ENCODE measurements at places on chromosomes 11 and 22.

DNA sequence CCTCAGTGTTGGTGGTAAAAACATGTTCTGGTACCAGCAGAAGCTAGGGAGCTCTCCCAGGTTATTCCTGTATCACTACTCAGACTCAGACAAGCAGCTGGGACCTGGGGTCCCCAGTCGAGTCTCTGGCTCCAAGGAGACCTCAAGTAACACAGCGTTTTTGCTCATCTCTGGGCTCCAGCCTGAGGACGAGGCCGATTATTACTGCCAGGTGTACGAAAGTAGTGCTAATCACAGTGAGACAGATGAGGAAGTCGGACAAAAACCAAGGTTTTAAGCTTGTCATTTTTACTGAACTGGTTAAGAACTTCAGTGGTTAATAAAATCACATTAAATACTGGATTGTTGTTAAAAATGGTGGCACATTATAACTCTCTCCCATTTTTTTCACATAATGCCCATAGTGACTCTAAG, 42.6 kb upstream of the VPREB1 start:
- DNase-seq, result no peak

- DNase-seq, result no peak
These were observed 28.6 kb upstream of the LDHA start for GRCh38 chr11:18365741-18366140.

GRCh38 chr11:13126430-13126829, 117.3 kb downstream of the RASSF10 start:
- DNase-seq, result no peak

DNA sequence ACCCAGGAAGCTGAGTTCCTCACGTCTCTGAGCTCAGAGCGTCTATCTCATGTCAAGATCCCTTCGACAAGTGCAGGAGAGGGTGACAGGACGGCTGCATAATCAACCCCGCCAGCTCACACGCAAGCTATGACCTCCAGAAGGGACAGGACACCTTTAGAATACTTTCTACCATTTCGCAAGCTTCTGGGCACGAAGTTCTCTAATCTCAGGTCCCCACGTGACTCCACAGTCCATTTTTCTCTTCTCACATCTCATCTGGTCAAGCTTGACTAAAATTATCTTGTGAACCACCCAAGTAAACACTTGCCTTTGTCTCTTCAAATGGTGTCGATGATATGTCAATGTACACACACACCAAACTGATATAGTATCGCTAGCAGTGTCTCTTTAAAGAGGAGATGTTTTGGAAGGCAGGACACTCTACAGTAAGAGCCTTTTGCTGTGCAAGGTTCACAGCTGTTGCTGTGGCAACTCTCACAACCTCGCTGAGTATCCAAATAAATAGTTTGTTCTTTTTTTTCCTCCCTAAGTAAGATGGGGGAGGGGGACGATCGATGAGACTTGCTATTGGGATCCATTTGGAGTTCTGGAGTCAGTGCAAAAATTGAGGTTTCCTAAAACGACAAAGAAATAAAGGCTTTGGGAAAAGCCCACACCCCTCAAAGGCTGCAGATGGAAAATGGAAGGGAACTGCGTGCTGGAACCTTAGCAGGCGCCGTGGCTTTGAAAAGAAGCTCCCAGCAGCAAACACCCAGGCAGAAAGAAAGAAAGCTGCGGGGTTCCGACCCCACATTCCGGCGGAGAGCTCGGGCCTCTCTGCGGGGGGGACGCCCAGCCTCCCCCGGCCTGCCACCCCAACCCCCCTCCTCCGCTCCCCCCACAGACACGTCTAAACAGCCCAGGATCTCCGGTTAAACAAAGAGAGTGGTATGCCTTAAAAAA, 215.4 kb upstream of the UBASH3B start:
- no peak for DNase-seq

GRCh38 chr22:36948273-36949225, 35.1 kb downstream of the CSF2RB start:
- DNase-seq, result no peak

- DNase-seq, result no peak
These were observed 1.3 kb downstream of the HIRA start for GRCh38 chr22:19429950-19430889.

- DNase-seq, result no peak
These were observed 1.8 kb upstream of the RASD2 start for GRCh38 chr22:35538801-35539321.

GRCh38 chr22:45565973-45566372, 63.3 kb downstream of the FBLN1 start:
- no peak for DNase-seq

- no peak for DNase-seq
These were observed 69.0 kb downstream of the MED15 start for GRCh38 chr22:20576445-20576816.

GRCh38 chr11:75929706-75930105, 114.7 kb downstream of the UVRAG start:
- no peak for DNase-seq

GRCh38 chr22:21444701-21445436, 22.3 kb upstream of the TMEM191C start:
- no peak for DNase-seq

DNA sequence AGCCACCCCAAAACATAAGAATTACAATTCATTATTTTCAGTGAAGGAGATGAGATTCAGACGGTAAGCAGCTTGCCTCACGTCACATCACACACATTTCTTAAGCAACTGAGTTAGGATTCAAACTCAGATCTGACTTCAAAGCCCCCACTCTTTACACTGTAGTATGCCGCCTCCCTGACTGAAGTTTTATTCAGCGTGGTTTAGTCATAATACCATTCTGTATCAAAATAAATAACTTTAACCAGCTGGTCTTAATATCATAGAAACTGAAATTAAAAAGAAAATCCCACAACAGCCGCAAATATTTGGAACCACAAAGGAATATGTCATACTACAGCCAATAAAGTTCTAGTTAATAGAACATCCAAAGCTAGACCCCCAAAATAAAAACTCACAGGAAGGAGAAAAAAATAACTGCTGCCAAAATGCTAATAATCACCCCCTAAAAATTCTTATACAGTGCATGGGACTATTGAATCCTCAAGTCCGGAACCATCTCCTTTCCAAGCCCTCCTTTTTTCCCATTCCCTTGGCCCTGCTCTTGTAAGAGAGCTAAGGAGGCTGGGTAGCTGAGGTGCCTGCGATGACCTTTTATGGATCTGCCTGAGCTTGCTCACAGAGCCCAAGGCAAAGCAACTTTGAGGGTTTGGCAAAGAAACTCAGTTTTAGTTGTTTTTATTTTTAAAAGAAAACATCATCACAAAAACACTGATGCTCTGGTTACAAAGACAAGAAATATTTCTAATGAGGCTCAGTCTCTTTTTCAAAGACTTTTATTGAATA, 334.5 kb downstream of the TTC28 start:
- no peak for DNase-seq

DNA sequence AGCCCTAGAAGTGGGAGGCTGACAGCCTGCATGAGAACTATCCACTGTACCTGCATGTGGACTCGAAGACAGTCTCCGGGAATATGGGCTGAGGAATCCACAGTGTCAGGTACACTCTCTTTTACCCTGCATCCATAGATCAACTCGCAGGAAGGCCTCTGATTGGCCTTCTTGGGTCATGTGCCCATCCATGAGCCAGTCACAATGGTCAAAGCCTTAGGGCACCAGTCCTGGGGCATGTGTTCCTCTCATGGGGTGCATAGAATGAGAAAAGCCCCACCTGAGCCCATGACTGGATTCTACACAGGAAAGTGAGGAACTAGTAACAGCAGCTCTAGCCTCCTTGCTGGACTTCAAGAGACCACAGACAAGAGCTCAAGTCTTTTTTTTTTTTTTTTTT, 10.6 kb downstream of the ART1 start:
- DNase-seq, result no peak

- no peak for DNase-seq
These were observed 20.7 kb downstream of the ATG16L2 start for GRCh38 chr11:72834905-72835304.

DNA sequence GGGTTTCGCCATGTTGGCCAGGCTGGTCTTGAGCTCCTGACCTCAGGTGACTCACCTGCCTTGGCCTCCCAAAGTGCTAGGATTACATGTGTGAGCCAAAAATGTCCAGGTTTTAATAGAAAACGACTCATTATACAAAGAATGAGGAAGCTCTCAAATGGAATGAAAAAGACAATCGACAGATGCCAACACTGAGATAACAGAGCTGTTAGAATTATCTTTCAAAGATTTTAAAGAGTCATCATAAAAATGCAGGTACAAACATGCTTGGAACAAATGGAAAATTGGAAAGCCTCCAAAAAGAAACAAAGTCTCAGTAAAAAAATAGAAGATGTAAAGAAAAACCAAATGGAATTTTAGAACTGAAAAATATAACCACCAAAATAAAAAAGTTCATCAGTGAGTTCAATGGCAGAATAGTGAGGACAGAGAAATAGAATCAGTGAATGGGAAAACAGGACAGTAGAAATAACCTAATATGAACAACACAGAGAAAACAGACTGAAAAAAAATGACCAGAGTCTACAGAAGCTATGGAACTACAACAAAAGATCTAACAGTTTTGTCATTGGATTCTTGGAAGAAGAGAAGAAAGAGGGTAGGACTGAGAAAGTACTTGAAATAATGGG, 10.9 kb downstream of the GAB2 start:
- no peak for DNase-seq

GRCh38 chr11:32827276-32827675, 2.5 kb upstream of the PRRG4 start:
- DNase-seq, result no peak

GRCh38 chr11:93288079-93288478, 42.5 kb upstream of the DEUP1 start:
- no peak for DNase-seq

DNA sequence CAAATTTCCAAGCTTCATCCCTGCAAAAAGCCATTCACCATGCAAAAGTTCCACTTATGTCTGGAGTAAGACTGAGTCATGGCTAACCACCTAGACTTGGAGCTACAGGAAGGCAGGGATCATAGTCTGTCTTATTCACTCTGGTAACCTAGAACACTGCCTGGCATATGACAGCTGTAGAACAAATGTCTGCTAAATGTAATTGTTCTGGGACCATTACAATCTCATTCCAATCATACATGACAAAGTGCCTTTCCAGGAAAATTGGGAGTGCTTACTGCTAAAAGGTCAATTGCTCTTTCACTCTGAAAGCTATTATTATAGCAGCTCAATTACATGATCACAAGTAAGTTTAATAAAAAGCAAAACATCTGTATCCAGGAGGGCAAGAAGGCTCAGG, 99.1 kb upstream of the CHRM4 start:
- no peak for DNase-seq

DNA sequence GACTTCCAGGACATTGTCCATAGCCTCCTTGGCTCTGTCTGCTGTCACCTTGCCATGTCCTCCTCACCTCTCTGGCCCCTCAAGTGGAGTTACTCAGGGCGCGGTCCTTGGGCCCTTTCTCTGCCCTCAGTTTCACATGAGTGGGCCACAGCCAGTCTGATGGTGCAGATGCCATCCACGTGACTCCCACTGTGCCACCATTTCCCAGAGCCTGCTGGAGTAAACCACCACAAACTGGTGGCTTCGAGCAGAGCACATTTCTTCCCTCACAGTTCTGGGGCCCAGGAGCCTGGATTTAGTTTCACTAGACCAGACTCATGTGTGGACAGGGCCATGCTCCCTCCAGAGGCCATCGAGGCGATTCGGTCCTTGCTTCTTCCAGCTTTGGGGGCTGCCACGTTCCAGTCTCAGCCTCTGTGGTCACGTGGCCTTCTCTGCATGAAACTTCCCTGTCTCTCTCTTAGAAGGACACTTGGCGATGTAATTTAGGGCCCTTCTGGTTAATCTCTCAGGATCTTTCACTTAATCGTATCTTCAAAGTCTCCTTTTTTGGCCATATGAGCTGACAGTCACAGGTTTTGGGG, 14.6 kb downstream of the SMARCB1 start:
- no peak for DNase-seq

GRCh38 chr22:29861672-29862297, 21.2 kb upstream of the MTMR3 start:
- peak; percentile 5 for DNase-seq

- no peak for DNase-seq
These were observed 2.8 kb downstream of the SSRP1 start for GRCh38 chr11:57332694-57333440.

DNA sequence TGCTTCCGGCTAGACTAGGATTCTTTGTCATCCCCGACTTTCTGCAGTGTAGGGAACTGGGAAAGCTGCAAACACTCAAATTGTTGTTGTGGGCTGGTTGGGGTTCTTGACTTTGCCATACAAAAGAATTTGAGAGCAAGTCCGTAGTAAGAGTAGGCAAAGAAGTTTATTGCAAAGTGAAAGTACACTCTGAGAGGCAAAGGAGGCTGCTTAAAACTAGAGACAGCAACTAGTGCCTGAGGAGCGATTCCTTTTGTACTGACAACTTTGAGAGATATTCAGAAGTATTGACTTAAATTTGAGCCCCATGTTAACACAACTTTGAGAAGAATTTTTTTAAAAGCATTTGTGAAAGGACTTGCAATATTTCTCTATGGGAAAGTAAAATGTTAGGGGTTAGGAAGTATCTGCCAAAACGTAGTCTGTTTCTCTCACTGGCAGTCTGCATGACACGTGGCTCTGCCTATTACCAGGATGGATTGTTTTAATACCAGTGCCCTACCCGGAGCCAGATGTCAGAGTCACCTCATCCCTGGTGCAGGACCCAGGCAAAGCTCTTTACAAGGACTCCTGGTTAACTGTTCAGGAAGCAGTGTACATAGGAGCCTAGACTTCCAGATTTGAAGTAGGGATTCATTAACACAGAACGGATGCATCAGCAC, 85.0 kb upstream of the CLPB start:
- no peak for DNase-seq

DNA sequence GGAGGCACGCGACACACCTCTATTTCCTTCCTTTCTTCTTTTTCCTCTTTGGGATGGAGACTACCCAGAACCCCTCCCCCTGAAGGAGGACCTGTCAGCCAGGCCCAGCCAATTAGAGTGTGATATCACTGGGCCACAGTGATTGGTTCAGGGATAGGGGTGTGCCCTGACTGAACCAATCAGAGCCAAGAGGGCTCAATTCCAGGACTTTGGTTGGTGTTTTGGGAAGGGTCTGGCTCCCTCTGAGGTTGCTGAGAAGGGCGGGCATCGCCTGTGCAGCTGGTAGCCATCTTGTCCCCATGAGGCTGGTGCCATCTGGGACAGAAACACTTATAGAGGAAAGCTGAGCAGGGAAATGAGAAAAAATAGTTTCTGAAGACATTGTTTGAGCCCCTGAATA, 71.4 kb downstream of the CHST1 start:
- no peak for DNase-seq

DNA sequence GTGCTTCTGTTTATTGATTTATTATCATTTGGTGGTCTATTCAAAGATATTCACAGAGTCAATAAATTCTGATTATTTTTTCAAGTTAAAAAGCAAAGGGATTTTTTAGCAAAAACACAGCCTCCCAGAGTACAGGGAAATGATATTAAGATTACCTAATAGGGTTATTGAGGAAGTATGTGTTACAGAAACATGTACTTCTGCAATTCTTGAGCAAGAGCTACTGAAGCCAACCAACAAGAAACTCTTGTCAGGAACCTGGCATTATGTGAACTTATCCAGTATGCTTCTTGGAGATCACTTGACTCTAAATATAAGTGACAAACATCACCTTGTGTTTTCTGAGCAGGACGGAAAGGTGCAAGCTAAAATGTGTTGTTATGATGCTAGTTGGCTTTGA, 42.0 kb upstream of the CARD18 start:
- DNase-seq, result no peak
